ENCODE measurements at places on chromosomes 12 and 14.

GRCh38 chr14:91032248-91032647 is 28.2 kb downstream of the RPS6KA5 start:
- no peak for DNase-seq

GRCh38 chr14:101585211-101585610 is 23.9 kb downstream of the DIO3 start:
- no peak for DNase-seq

- no peak for DNase-seq
Observed at GRCh38 chr12:94172031-94172430, 23.7 kb downstream of the PLXNC1 start.

DNA sequence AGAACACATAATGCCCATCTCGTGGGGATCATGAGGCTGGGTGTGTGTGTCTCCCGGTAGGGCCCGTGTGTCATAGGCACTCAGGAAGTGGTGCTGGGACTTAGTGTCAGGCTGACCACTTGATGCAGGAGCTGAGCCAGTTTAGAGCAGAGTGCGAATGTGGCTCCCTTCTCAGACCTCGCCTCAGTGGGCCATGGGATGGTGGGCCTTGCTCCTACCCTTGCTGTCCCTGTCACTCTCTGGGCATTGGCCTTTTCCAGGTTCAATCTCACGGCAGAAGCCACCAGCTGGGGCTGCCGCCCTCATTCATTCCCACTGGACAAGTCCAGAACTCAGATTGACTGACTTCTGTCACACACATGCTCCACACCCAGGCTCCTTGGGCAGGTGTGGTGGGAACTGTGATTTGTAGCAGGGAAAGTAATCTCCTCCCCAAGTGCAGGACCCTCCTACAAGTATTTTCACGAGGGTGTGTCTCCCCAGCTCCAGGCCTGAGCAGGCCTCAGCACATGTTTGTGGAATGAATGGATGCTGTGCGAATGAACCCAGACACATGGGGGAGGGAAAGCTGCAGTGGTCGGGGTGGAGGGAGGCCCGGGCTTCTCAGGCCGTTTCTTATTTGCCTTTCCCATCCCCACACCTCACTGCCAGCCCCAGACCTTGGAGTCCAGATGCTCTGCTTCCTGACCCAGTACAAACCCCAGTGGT is 54.9 kb downstream of the BEGAIN start:
- DNase-seq, result no peak

- peak; percentile 92 for DNase-seq
Observed at GRCh38 chr12:19908830-19909229, 459.5 kb upstream of the PDE3A start.
